ENCODE measurements at places on chromosomes 3 and 15.
A peak's percentile ranks its signal among the peaks of the same experiment; 100 is the strongest.

GRCh38 chr3:185950728-185951127 lies 12.9 kb upstream of the TRA2B start:
- no peak for DNase-seq

DNA sequence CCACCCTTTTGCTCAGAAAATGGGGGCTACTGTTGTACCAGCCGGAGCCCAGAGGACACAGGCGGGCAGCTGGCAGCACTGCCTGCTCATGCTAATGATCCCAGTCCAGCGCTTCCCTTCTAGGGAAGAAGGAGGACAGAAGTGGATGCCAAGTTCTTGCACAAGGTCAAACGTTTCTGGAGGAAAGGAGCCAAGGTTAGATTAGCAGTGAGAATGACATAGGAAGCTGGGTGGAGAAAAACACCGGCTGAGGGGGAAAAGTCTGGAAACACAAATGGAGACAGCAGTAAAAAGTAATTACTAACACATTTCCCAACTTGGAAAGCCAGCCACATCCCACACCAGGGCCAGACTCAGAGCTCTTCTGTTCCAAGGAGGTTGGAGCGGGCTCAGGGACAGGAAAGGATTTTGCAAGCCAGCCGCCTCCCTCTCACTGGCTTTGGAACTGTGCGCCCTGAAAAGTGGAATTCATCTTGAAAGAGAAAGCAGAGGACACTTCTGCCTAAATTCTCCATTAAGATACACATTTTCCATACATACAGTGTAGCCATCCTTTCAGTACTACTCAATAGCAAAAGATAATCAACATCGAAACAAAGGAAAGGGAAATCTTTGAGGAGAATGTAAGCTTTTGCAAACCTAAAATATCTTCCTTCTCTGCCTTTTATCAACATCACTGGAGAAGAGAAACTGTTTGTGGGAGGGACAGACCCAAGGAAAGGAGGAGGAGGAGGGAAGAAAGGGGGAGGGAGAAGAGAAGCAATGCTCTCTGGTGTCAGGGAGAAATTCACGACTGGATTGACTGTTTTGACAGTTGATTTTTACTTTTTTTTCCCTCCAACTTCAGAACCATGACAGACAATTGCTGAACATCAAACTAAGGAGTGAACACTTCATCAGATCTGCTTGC lies 133.6 kb downstream of the CD47 start:
- DNase-seq: peak; percentile 59

DNA sequence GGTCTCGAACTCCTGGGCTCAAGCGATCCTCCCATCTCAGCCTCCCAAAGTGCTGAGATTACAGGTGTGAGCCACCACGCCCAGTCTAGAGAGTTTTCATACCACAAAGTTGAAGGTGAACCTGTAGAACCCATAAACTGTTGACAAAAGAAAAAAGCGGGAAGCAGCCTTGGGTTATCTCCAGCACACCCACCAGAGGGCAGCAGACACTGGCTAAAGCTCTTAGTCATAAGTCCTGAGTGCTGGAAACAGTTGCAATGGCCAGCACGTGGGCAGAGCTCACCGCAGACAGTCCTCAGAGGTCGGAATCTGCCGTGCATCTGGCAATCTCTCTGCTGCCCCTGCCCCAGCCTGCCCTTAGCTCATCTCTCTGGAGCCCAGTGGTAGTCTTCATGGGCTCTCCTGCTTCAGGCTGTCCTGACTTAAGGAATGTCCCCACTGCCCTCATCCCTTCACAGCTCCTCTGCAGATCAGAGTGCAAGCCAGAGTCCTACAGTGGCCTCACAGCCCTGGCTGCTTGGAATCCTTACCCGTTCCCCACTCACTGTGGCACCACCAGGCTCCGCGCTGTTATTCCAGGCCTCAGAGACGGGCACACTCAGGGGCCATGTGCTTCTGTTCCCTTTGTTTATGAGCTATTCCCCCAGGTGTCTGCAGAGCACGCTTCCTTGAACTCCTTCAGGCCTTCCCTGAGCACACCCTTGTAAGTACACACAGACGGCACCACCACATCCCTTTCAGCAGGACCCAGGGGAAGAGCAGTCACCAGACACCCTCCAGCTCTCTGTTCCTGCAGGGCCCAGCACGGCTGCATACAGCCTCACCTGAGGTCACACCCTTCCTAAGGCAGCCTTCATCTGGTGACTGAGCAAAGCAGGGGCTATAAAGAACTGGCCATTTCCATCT lies 8.8 kb upstream of the ELP6 start:
- peak; percentile 86 for DNase-seq

DNA sequence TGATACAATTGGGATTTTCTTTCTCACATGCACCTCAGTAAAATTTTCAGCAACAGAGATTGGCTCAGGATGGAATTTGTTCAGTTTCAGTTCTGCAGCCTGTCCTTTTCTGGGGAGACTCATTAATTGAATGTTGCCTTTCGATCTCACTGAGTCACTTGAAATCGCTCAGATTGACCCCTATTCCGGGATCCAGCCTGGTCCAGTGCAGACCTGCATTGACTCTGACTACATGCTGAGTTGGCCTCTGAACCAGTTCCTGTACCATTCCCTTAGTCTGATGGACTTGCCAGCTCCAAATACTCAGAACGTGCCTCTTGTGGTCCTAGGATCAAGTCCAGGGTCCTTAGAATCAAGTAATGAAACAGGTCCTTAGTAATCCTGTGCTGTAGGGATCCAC lies 9.4 kb downstream of the IGF1R start:
- DNase-seq: no peak

DNA sequence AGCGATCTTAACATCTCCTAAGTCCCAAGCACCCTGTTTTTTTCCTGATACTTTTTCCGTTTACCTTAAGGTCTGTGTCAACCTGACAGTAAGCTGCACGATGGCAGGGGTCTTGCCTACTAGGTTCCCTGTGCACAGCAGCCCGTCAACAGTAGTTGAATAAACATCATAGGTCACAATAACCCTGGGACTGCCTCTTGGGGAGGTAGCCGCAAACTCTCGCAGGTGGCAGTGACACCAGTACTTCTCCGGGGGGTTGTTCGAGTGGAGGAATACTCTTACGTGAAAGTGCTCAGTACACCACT lies 365 bp upstream of the PDCD6IP start:
- DNase-seq: no peak

- no peak for DNase-seq
Measured at GRCh38 chr15:29826908-29827820, 4.9 kb upstream of the TJP1 start.

DNA sequence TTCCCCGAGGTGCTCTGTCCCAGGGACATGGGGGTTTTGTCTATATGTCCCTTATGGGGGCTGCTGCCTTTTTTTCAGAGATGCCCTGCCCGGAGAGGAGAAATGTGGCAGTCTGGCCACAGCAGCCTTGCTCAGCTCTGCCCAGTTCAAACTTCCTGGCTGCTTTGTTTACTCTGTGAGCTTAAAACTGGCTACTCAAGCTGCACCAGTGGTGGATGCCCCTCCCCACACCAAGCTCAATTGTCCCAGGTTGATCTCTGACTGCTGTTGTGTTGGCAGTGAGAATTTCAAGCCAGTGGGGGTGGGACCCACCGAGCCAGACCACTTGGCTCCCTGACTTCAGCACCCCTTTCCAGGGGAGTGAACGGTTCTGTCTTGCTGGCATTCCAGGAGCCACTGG lies 188.9 kb downstream of the STXBP5L start:
- DNase-seq: no peak

DNA sequence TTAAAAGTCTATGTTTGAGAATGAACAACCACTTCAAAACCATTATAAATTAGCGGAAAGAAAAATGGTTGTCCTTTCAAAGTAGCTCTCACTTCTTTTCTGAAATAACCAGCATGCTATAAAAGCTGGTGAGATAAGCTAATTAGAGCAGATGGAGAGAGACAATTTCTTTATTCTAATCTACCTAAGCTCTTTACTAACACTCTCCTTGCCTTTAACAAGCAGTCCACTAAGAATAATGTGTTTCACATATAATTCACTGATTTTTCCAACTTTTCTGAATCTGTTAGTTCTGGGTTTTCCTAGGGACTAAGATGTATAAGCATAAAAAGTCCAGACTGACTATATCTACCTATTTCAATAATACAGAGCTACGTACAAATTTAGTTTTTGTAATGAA lies at the start of gene IMPG2:
IMPG2 (minus strand) TSS at position 101 of the 400 bp plus-strand sequence. CDS start 203 bp downstream, outside the sequence.
- no peak for DNase-seq

- DNase-seq: no peak
Measured at GRCh38 chr3:10354361-10355015, 33.6 kb upstream of the SEC13 start.

DNA sequence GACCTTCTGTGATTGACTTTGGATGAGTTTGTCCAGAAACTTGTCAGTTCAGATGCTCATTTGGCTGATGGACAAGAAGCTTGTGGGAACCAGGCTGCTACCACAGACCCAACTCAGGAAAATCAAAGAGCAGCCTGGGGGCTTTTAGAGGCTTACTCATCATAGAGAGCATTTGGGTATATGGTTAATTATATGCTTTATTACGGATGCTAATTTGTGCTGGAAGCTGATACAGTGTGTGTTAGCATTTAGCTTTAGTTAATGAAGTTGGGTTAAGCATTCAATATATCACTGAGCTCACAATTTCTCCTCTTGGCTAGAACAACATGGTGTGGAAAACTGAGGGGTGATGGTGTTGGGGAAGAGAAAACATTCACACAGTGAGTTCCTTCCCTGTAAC lies 664.2 kb upstream of the CFAP20DC start:
- no peak for DNase-seq

DNA sequence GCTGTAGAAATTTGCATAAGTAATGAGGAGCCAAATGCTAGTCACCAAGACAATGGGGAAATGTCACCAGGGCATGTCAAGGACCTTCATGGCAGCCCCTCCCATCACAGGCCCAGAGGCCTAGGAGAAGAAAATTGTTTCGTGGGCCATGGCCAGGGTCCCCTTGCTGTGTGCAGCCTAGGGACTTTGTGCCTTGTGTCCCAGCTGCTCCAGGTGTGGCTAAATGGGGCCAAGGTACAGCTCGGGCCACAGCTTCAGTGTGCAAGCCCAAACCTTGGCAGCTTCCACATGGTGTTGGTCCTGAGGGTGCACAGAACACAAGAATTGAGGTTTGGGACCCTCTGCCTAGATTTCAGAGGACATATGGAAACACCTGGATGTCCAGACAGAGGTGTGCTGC lies 208.8 kb upstream of the TBC1D5 start:
- no peak for DNase-seq

GRCh38 chr3:132380920-132381319 lies 36.4 kb upstream of the DNAJC13 start:
- no peak for DNase-seq

DNA sequence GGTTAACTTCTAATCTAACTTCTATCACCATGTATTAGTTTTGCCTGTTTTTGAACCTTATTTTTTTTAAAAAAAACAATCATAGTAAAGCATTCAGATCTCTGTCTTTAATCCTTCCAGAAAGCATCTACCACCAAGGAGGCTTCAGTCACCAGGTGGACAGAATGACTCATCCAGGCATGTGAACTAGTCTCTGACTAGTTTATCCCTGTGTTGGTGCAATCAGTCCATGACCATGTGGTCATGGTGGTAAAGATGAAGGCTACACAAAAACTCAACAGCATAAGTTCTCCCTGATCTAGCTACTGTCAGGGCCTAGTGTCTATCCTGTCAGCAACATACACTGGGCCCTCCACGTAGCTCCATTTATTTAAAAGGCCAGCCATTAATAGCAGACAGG lies 750.6 kb downstream of the AGBL1 start:
- DNase-seq: no peak

- no peak for DNase-seq
Measured at GRCh38 chr3:115681736-115682135, 58.4 kb downstream of the GAP43 start.

DNA sequence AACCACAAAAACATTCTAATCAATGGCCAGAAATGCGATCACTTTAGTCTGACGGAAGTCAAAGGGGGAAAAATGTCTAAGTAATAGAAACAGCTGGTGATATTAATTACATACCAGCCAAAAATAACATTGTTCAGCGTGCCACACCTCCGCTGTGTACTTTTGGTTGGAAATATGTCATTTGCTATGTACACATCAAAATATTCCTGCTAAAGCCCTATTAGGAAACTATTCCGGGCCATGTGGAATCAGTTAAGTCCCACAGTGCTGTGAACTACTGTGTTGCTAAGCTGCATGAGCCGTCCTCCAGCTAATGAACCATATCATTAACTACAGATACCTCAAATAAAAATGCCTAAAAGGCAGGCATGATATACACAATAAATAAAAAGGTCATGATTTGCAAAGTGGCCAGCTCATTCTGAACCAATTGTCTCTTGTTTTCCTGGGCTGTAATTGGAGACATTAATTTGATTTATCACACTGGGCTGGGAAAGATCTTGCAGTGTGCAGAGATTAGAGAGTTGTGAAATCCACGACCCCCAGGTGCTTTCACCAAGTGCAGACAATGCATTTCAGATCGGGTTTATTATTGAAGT lies 200.5 kb upstream of the LRTM1 start:
- DNase-seq: no peak

- DNase-seq: no peak
Measured at GRCh38 chr15:42611532-42611931, 36.1 kb downstream of the STARD9 start.

GRCh38 chr3:150472421-150472820 lies 64.3 kb downstream of the TSC22D2 start:
- no peak for DNase-seq

DNA sequence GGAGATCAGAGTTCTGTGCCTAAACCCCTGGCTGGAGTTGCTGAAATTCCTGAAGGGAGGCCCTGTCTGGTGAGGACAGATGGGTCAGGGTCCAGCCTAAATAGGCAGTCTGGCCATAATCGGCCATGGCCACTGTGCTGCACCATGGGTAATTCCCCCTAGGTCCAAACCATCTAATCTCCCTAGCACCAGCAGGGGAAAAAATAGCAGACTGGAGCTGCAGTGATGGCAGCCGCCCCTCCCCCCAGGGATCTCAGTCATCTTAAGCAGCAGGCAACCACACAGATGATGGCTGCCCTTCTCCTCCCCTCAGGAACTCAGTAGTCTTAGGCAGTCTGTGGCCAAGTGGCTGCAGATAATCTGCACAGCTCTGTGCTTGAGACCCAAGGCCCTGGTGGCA lies 68.4 kb upstream of the CD96 start:
- no peak for DNase-seq

DNA sequence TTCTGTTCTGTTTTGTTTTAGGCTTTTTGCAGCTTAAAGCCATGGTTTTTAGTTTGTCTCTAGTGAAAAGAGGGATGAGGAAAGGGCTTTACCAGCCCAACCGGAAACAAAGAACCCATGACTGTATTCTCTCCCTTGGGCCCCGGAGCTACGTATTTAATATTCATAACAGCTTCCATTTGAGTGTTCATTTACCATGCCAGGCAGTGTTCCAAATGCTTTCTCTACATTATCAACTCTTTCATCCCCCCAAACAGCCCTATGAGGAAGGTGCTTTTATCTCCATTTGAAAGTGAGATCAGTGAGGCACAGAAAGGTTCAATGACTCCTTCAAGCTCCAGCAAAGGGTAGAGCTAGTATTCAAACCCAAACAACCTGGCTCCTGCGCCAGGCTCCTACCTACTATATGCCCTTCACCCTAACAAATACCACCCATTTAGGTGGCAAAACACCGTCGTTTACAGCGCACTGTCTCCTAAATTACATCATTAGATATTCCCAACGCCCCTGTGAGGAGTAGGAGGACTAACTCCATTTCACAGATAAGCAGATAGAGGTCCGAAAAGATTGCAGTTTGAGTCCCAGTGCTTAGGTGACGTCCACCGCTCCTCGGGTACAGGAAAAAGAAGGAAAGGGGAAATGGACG lies 27.9 kb downstream of the GTPBP8 start:
- DNase-seq: no peak

All from mucosa of gallbladder (tissue), 1 donor.